ENCODE measurements at places on chromosomes 12 and 14.

DNA sequence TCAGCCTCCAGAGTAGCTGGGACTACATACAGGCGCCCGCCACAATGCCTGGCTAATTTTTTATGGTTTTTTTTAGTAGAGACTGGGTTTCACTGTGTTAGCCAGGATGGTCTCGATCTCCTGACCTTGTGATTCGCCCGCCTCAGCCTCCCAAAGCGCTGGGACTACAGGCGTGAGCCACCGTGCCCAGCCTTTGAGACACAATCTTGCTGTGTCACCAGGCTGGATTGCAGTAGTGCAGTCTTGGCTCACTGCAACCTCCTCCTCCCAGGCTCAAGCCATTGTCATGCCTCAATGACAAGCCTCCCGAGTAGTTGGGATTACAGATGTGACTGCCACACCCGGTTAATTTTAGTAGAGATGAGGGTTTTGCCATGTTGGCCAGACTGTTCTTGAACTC lies 21.3 kb upstream of the STRN3 start:
- DNase-seq, result no peak

- DNase-seq, result no peak
These were observed 53.3 kb downstream of the MAP1LC3B2 start for GRCh38 chr12:116612436-116612835.

DNA sequence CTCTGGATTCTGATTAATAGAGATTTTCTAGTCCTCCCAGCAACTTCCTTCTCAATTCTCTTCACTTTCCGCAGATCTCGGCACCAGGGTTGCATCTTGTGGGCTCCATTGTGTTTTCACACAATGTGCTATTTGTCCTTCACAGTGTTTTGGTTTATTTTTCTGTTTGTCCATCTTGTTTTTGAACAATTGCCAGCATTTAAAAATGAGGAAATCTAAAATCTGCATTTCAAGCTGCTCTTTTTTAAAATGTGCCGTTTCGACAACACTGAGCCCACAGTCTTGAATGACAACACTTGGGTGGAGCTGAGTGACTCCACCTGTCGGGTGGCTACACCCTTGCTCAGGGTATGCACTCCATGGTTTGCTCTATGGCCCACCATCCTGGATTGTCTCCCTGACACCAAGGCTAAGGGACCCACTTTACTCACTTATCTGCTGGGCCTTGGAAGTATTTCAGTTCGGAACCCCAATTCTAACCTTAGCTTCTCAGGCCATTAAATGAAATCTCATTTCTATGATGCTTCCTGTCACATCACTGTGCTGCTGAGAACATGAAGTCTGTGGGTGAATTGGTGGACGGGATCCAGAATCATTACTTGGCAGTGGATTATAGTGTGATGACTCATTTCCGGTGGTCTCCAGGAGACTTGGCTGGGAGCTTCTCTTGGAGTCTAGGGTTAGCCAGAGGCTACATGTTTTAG lies 3.4 kb upstream of the MYRFL start:
- no peak for DNase-seq

DNA sequence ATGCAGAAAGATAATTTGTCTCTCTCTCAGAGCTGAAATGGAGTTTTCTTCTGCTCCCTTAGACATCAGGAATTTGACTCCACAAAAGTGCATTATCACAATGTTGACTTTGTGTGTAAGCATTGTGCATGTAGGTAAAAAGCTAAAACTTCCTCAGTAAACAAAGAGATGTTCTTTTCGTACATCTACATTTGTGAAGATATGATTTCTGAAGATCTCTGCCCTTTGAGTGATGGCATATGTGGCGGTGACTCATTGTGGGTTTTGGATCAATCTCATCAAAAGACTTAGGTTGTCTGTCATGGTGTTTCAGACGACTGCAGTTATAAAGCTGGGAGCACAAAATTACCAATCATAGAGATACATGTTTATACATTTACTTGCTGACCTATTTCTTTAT lies 411.4 kb upstream of the LMO3 start:
- DNase-seq, result no peak

DNA sequence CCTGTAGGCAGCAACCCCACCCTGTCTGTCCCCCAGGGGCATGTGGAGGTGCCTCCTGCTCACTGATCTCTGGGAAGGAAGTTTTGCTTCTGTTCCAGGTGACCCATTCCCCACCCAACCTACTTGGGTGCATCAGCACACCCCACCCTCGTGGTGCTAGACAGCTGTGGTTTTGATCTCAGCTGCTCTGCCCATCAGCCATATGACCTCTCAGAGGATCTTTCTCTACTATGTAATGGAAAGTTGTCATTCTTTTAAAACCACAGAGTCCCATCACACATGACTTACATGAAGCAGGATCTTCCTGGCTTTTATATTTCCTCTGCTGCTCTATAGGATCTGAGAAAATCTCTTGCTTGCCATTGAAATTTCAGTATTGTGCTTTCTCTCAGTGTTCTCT lies 13.5 kb upstream of the KRT82 start:
- DNase-seq, result no peak

DNA sequence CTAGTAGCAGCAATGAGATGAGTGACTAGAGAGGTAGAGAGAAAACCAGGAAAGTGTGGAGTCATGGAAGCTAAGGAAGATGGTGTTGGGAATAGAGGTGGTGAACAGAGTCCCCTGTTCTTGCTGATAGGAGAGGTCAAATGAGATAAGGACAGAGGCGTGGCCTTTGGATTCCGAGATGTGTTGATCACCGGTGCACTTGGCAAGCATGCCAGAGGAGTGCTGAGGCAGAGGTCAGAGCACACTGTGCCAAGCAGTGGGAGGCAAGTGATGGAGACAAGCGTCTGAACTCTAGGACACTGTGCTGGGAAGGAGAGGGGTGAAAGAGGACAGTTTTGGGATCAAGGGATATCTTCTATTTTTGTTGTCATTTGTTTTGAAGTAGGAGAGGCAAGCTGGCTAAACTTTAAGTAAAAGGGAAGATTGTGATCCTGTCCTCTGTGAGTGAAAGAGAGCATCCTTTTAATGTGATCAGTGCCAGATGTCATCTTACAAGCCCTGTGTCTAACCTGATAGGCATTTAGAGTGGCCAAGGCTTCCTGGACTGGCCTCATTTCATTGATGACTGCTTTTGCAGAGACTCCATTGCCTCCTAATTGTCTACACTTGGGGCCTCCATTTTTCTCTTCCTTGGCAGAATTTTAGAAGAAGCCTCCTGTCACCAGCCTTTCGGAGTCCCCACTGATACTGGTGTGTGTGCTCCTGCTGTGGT lies 336.4 kb downstream of the CACNA1C start:
- DNase-seq, result no peak

DNA sequence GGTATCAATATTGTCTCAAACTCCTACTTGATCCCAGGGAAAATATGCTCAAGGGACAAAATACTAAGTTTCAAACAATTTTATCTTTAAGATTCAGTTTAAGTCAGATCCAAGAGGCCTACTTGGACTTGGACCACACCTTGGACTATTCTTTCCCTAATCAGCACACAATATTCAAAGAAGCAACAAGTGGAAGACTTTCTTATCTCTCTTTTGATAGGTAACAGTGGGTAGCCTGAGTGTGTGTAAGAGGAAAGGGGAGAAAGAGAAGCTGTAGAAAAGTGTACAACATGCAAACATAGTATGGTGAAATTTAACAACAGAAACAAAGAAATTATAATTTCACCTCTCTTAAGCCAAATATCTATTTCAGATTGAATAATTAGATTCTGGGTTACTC lies 6.5 kb downstream of the CERS5 start:
- DNase-seq, result no peak

GRCh38 chr12:28998662-28999120 lies 150.4 kb upstream of the FAR2 start:
- no peak for DNase-seq

DNA sequence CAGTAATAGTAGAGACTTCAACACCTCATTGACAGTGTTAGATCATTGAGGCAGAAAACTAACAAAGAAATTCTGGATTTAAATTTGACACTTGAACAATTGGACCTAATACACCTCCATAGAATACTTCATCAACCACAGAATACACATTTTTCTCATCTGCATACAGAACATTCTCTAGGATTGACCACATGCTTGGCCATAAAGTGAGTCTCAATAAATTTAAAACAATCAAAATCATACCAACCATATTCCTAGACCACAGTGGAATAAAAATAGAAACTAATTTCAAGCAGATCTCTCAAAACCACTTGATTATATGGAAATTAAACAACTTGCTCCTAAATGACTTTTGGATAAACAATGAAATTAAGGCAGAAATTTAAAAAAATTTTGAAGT lies 82.3 kb downstream of the SLC38A4 start:
- no peak for DNase-seq

- no peak for DNase-seq
These were observed 60.0 kb downstream of the NT5DC3 start for GRCh38 chr12:103780992-103781391.

GRCh38 chr12:72346363-72346944 lies 74.3 kb downstream of the TRHDE start:
- peak; percentile 5 for DNase-seq

- no peak for DNase-seq
These were observed 12.4 kb downstream of the COPZ1 start for GRCh38 chr12:54337280-54337842.

GRCh38 chr12:113048716-113049127 lies 7.8 kb upstream of the DTX1 start:
- peak; percentile 66 for DNase-seq

GRCh38 chr14:103315351-103315911 lies 18.6 kb upstream of the EIF5 start:
- no peak for DNase-seq

- no peak for DNase-seq
These were observed 147.1 kb downstream of the MYRFL start for GRCh38 chr12:69972136-69972535.

DNA sequence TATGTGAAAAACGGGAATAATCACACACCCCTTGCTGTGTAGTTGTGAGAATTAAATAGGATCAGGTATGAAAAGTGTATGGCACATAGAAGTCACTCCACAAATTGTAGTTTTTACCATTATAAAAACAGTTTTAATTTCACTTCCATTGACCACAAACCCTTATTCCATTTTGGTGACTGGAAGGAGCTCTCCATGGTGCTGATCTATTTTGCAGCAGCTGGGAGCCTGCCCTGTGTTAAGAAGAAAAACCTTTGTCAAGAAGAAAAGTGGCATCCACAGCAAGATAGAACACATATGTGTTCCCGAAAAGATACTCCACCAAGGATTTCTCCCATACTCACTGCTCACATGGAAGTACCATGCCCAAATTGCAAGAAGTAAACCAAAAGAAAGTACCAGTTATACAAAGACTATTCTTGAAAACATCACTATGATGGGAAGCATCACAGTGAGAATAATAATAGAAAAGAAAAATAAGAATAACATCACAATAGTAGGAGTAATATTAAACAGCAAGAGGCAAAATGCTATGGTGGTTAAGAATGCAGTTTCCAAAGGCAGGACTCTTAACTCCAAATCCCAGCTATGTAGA lies 58.7 kb downstream of the TUNAR start:
- DNase-seq, result no peak

GRCh38 chr12:110741341-110742095 lies 1.2 kb downstream of the PPP1CC start:
- DNase-seq, result no peak

- no peak for DNase-seq
These were observed 59.0 kb downstream of the NTN4 start for GRCh38 chr12:95731519-95731958.

DNA sequence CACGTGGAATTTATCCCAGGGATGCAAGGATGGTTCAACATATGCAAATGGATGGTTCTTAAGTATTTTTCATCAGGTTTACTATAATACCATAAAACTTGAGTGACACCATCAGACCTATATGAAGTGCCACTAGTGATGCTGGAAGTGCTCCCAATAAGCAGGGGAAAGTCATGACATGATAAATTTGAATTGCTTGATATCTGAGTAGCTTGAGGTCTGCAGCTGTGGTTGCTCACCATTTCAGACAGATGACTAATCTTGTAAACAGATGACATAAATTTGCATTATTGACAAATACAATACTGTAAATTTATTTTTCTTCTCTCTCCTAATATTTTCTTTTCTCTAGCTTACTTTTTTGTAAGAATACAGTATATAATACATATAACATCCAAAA lies 13.7 kb upstream of the PRPF39 start:
- DNase-seq, result no peak

GRCh38 chr14:74414403-74415114 lies 11.5 kb downstream of the SYNDIG1L start:
- DNase-seq, result no peak

- DNase-seq, result no peak
These were observed 39.7 kb upstream of the FBLN5 start for GRCh38 chr14:91987192-91987591.

GRCh38 chr12:12725086-12725955 lies 8.2 kb downstream of the CDKN1B start:
- peak; percentile 97 for DNase-seq

DNA sequence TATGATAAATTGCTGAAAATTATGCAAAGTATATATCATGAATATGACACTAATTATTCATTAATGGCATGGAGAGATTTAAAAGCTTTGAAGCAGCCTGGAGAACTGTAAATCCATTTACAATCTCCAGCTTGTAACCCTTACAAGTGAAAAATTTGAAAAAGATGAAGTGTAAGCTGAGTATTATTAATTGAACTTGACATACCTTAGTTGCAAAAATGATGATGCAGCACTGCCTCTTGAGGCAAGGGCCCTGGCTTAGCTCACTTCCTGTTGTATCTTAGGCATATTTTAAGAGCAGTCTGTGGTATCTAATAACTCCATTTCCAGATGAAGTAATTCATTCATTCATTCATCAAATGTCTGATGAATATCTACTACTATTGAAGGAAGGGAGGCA lies 158.6 kb downstream of the ANO4 start:
- no peak for DNase-seq

- DNase-seq, result peak; percentile 26
These were observed 12.3 kb upstream of the CALM1 start for GRCh38 chr14:90384543-90384911.

DNA sequence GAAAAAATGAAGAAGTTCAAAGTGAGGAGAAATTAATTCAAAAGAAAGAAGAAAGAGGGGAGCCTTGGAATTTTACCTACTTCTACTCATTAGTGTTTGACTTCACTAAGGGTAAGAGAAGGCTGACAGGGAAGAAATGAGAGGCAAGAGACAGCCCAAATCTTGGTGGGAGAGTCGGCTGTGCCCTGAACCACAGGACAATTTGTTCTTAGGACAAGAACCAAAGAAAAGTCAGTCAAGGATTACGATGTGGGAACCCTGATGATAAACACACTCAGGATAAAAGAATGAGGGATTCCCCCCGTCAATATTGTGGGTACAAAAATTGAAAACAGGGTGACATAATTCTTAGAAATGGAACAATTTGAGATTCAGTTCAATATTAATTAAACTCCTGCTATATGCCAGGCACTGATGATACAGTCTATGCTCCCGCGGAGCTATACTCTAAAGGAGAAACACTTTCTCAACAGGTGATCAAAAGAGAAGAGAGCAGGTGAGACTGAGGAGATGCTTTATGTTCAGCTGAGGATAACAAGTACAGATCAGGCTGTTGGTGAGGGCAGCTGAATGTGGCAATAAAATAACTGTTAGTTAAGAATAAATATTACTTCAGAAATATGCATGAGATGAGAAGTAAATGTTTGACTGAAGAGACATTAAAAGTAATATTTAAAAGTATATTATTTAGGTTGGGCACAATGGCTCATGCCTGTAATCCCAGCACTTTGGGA lies 175.4 kb downstream of the SLC25A21 start:
- DNase-seq, result no peak

All from CD4-positive, alpha-beta T cell treated with Interferon alpha-2 for 1 hour (primary cell).